ENCODE measurements at places on chromosomes 12 and 14.

- no peak for DNase-seq
These were observed 34.2 kb upstream of the NINJ2 start for GRCh38 chr12:697481-697880.

- DNase-seq, result no peak
These were observed 42.7 kb downstream of the C14orf132 start for GRCh38 chr14:96081767-96082400.

DNA sequence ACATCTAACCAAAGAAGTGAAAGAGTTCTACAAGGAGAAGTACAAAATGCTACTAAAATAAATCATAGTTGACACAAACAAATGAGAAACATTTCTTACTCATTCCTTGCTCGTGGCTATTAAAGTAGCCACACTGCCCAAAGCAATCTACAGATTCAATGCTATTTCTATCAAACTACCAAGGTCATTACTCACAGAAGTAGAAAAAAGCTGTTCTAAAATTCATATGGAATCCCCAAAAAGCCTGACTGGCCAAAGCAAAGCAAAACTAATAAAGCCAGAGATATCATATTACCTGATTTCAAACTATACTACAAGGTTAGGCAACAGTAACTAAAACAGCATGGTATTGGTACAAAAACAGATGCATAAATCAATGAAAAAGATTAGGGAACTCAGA lies 305.6 kb downstream of the RPAP3 start:
- no peak for DNase-seq

GRCh38 chr12:57446292-57446960 lies 8.7 kb upstream of the INHBE start:
- DNase-seq, result no peak

- no peak for DNase-seq
These were observed 69.6 kb downstream of the NINJ2 start for GRCh38 chr12:593396-594270.

- DNase-seq, result peak; percentile 68
These were observed 1.4 kb downstream of the BCL11B start for GRCh38 chr14:99270458-99271220.

DNA sequence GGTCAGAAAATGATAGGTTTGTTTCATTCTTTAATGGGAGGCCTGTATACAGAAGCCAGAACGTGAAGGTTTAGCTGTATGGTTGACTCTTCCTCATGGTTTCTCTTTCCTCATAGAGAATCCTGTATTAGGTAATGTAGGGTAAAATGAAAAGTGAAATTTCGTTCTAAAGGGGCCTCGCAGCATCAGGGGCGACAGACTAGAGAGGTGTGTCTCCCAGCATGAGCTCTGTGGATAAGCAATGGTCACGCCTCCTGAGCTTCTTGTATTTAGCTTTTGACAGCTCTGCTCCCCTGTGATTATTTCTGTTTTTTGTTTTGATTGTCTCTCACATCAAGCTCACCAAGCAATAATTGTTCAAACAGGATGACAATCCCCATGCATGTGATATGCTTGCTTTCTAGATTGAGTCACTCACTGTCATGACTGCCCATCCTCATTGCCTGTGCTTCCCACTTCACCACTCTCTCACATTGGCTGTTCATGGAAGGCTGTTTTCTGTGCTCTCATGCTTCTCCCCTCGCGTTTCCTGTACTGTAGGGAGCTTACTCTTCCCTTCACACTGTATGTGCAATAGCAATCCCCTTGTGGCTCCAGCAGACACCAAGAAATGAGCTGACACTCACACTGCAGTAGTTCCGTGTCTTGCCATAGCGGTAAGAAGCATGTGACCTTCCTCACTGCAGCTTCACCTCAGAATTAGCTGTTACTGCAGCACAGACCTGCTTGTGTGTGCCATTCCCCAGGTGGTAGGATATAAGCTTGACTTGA lies 44.0 kb downstream of the RAD52 start:
- peak; percentile 10 for DNase-seq

DNA sequence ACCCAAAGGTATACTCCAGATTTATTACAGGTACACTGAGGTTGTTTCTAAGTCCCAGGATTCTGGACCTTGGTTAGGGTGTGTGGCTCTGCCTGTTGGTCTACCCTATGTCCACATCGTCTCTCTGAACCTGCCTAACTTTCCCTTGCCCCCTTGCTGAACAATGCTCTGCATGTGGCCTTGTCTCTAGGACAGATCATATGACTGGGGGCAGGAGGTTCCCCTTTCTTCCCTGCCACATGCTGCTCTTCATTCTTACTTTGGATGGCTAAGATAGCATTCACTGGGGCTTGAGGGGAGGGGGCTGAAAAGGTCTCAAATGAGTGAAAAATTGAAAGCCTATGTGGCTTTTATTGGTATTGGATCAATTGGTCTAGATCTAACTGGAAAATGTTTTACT lies 49.2 kb downstream of the MBIP start:
- DNase-seq, result no peak

DNA sequence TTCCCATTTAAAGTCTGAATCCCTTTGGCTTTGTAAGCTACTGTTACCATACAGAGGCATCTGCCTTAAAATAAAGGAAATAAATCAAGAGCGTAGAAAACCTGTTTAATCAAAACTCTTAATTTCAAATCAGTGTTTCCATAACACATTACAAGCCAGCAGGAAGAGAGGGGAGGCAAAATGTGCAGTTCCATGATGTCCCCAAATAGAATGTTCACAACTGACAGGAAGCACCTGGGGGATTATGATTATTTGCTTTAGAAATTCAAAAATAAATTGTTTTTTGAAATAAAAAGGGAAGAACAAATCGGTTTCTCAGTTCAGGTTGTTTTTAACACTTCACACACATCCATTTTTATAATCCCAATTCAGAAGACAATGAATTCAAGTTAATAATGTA lies 21.4 kb downstream of the SOCS2 start:
- no peak for DNase-seq

GRCh38 chr12:51334764-51335163 lies 10.8 kb upstream of the BIN2 start:
- no peak for DNase-seq

- peak; percentile 56 for DNase-seq
These were observed 1.5 kb upstream of the GALNT6 start for GRCh38 chr12:51392556-51393237.

DNA sequence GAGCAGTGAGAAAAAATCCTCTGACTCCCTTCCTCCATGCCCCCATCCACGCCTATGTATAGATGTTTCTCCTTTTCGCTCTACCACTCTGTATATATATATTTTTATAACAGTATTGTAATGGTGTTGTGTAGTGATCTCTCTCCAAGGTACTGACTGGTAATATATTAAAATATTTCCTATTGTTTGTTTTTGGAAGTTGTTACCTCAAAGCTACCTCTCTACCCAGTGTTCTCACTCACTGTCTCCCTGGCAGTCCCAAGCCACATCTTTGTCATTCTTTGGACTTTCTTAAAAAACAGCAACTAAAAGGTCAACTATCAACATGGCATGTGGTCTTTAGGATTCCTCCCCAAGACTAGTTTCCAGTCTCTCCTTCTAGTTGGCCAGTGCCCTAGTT lies 15.7 kb upstream of the RMST start:
- DNase-seq, result no peak

GRCh38 chr12:78402366-78403134 lies 462.0 kb upstream of the SYT1 start:
- DNase-seq, result no peak

- DNase-seq, result no peak
These were observed 3.6 kb upstream of the CLEC2B start for GRCh38 chr12:9872742-9873141.

DNA sequence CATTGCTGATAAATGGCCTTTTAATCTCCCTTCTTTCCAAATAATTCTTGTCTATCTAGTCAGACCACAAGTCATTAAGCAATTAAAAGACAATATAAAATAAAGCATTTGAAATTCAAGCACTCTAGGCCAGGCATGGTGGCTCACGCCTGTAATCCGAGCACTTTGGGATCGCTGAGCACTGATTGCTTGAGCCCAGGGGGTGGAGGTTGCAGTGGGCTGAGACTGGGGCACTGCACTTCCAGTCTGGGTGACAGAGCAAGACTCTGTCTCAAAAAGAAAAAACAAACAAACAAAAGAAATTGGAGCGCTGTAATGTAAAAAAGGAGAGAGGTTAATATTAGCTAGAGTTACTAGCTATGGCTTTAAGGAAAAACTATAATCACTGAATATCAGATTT lies 30.5 kb upstream of the CSRP2 start:
- DNase-seq, result no peak

Data from activated CD4-positive, alpha-beta T cell treated with anti-CD3 and anti-CD28 coated beads for 36 hours (primary cell).